Dermis microvascular lymphatic vessel endothelial cell (primary cell): ENCODE measurements at places on chromosomes 11 and 22. TPM values are rescaled to one million over a fixed set of nuclear protein-coding genes. Genes with fewer than 3 reads are reported as not detected.

The KRTAP5-2 gene
- total RNA-seq = not detected in 2 replicates

The SLC37A2 gene
- 0.90 and 1.1 TPM in 2 replicates for total RNA-seq

The SPI1 gene
- total RNA-seq = under 0.01 TPM in 1 of 2 replicates, not detected in the other

The PRRG4 gene
- 0.64 and 1.9 TPM in 2 replicates for total RNA-seq

The SEPTIN5 gene
- 23.4 and 42.1 TPM in 2 replicates for total RNA-seq

The GNG3 gene
- not detected in 2 replicates for total RNA-seq

The PRR5L gene
- 5.1 and 5.4 TPM in 2 replicates for total RNA-seq

The MS4A4A gene
- total RNA-seq = not detected in 2 replicates

The PDE3B gene
- 0.13 and 0.51 TPM in 2 replicates for total RNA-seq

The MLC1 gene
- not detected in 2 replicates for total RNA-seq

The SMIM38 gene
- not detected in 2 replicates for total RNA-seq

The SLCO2B1 gene
- 5.0 and 8.2 TPM in 2 replicates for total RNA-seq

The TEX54 gene
- not detected in 2 replicates for total RNA-seq

The APOA5 gene
- total RNA-seq = not detected in 2 replicates

The OR51B4 gene
- not detected in 2 replicates for total RNA-seq

The FAT3 gene
- under 0.01 TPM in 1 of 2 replicates, not detected in the other for total RNA-seq

The RIBC2 gene
- 0.25 and 0.39 TPM in 2 replicates for total RNA-seq

The OR6T1 gene
- not detected in 2 replicates for total RNA-seq

The LMO2 gene
- total RNA-seq = 47.6 and 50.8 TPM in 2 replicates

The YPEL4 gene
- 0.13 TPM in 2 replicates for total RNA-seq

The VWCE gene
- total RNA-seq = 2.3 and 3.3 TPM in 2 replicates

The THRSP gene
- total RNA-seq = not detected in 2 replicates
